ENCODE measurements at places on chromosomes 2 and 18.

DNA sequence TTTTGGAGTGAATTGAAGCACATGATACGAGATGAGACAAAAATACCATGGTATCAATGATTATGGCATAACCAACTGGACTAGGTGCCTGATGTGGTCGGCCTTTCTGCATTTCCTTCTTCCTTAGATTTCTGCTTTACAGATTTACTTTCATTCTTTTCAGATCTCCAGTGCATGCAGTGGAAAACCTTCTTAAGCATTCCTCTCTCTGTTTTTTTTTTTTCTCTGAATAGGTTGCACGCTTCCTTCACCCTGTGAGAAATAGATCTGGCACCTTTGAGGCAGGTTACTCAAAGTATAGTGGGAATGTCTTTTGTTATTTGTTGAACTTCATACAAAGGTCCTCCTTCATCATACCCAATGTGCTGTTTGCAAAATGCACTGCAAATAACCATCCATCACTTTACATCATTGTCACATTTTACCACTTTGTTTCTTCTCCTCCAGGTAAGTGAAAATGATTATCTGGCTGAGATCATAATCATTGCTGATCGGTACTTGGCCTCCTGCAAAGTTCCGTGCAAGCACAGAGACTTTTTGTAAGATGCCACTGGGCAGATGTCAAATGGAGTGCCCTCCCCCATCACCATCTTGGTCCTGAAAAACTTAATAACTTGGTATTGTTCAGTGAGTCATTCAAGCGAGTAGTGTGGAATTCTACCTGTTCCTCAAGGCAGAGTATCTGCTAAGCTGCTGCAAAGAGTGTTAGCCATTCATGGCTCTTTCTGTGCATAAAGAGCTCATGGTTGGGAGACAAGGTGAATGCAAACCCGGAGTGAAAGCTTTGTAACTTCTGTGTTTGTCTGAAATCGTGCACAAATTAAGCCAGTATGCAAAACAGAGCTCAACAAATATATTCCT is 30.0 kb upstream of the KLHL14 start:
- DNase-seq, result no peak

DNA sequence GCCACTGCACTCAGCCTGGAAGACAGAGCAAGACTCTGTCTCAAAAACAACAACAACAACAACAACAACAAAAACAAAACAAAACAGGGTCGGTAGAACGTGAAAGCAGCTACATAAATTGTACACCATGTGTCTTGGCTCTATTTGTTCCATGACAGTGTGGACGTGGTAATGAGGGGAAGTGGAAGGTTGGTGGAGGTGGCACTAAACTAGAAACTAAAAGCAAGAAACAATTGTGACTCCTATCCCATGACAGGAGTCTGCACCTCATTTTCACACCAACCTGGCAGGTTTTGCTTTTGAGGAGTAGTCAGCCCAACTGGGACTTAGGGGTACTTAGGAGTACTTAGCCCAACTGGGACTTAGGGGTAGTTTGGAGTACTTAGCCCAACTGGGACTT is 62.5 kb upstream of the MRPS9 start:
- DNase-seq, result no peak

GRCh38 chr2:234571620-234572407 is 74.9 kb upstream of the ARL4C start:
- DNase-seq, result no peak

DNA sequence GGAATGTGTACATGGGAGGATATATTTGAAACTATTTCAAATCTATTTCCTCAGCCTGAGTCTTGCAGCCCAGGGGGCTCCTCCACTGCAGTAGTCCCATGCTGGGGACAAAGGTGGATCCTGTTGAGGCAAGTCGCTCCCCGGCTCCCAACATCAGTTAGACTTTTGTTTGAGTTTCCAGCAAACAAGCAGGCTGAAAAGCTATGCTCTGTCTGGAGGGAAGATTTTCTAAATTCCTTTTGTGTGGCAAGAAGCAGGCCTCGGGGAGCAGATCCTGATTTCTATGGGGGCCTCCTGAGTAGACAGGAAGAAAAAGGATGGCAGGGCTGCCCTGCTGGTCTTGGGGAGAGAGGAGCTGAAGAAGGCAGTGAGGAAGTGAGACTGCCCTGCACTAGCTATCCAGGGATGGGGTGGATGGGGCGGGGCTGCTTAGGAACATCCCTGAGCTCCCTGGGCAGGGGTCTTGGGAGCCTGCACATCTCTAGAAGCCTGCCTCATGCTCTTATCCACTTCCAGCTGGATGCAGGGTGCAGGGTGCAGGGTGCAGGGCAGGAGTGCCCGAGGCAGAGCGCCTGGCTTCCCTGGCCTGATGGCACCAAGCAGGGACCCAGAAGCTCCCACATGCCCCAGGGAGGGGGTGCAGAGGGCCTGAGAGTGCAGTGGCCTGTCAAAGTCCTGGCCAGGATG is 6.0 kb upstream of the CIB4 start:
- no peak for DNase-seq

DNA sequence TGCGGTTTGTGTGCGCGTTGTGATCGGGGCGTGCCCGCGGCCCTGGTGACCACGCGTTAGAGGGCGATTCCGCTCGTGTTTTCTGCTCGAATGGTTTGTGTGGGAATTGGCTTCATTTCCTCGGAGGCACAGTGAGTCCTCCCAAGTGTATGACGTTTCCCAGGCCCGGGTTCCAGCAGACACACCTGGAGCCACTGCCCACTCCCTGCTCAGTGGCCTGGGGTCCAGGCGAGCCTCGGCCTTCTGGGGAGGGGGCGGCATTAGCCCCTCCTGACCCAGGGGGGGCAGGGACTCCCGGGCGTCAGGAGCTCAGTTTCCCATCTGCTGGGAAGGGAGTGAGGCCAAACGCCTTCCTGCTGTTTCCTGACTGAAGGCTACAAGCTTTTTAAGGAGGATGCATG is 92.1 kb downstream of the NFATC1 start:
- no peak for DNase-seq

- DNase-seq, result no peak
Observed at GRCh38 chr2:100945433-100945740, 56.7 kb upstream of the RPL31 start.

Data from DMS79 (cell line).